MG63 (cell line): ENCODE measurements at places on chromosomes 5 and 9. TPM values are rescaled to one million over a fixed set of nuclear protein-coding genes. Genes with fewer than 3 reads are reported as not detected.

Gene CLIC3
- not detected in 2 replicates for total RNA-seq

Gene C9orf153
- not detected in 2 replicates for total RNA-seq

Gene FGD3
- total RNA-seq, result not detected in 2 replicates

Gene OR13C2
- not detected in 2 replicates for total RNA-seq

Gene CTSV
- total RNA-seq, result 1.9 and 4.0 TPM in 2 replicates

Gene FRMD3
- 1.1 TPM in 1 of 2 replicates, not detected in the other for total RNA-seq

Gene ZNF300
- total RNA-seq, result not detected in 2 replicates

Gene TAL2
- not detected in 2 replicates for total RNA-seq

Gene COL5A1
- 78.9 and 92.0 TPM in 2 replicates for total RNA-seq

Gene OR1J2
- total RNA-seq, result not detected in 2 replicates

Gene EDIL3
- total RNA-seq, result 3.0 and 4.7 TPM in 2 replicates

Gene SPEF2
- 4.2 and 9.1 TPM in 2 replicates for total RNA-seq
